Stimulated activated CD4-positive, alpha-beta T cell treated with anti-CD3 and anti-CD28 coated beads, Interleukin-1b, Interleukin-23, amount 100 ng/mL, for 1 hour (primary cell): ENCODE measurements at places on chromosomes 1 and 21.

DNA sequence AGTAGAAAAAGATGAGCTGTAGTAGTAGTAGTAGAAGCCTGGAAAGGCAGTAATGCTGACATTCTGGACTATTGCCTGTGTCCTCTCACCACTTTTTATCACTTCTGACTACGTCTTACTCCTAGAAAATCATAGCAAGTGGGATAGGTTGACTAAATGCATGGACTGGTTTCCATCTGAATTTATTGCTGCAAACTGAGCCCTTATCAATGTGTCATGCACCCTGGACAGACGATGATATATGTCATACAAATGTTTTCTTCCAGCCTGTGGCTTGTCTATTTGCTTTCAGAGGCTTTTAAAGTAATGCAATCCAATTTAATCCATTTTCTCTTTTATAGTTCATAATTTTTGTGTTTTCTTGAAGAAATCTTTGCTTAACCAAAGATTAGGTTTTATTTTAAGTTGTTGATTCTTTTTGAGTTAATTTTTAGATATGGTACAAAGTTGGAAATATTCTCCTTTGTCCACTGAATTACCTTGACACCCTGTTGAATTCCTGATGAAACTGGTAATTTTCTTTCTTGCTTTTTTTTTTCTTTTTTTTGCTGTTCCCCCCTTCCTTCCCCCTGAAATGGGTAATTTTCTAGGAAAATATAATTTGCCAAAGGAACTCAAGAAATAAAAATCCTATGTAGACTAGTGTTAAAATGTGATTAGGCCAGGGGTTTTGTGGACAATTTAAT lies 47.1 kb downstream of the PHACTR4 start:
- no peak for DNase-seq

DNA sequence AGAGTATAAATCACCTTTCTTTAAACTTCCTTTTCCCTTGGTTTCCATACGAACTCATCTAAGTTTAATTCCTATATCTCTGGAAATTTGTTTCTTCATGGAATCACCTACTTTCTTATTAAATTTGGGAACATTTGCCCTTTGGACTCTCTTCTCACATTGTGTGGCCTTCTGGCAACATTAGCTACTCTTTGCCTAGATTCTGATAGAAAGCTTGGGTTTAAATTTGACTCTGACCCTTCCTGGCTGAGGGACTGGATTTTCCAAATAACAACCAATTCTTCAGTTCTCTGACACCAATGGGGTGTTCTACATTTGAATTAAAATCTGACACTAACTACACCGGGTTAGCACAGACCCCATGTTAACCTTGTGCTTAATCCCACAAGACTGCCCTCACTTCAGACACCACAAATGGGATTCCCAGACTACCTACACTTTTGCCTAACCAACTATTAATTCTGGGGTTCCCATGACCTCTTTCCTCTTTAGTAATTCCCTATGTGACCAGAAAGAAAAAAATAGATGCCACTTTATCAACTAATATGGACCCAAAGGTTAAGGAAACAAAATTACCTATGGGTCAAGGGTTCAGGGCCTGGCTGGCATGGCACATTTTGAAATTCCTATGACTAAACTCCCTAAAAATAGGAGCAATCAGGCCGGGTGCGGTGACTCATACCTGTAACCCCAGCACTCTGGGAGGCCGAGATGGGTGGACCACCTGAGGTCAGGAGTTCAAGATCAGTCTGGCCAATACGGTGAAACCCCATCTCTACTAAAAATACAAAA lies 9.7 kb upstream of the THEM4 start:
- DNase-seq, result no peak

GRCh38 chr1:113545626-113546025 lies 155.3 kb downstream of the MAGI3 start:
- DNase-seq, result no peak

DNA sequence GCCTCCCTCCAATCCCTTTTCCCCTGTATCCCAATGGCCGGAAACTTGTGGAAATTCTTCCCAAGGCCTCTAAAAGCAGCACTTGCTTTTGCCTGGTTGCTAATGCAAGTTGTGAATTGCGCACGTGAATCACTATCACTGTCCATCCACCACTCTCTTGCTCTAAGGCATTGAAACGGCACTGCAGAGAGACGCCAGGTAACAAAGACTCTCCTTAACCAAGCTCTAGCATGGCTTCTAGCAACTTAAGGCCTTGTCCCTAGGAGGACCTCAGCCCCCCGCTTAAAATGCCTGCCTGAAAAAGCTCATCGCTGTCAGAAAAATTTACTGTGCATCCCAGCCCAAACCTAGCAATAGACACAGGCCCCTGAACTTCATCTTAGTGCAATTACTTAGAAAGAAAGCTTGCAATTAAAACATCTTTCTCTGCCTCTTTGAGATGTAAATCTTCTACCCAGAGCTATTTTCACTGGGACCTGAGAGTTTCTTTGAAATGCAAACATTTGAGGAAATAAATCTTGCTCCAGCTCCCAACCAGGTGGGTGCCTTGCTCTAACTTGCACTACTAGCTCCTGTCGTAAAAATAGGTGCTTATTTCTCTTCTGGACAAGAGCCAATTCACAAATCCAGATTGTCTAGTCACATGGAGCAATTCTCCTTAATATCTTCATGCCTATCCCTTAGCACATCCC lies 32.9 kb upstream of the ITLN2 start:
- no peak for DNase-seq

DNA sequence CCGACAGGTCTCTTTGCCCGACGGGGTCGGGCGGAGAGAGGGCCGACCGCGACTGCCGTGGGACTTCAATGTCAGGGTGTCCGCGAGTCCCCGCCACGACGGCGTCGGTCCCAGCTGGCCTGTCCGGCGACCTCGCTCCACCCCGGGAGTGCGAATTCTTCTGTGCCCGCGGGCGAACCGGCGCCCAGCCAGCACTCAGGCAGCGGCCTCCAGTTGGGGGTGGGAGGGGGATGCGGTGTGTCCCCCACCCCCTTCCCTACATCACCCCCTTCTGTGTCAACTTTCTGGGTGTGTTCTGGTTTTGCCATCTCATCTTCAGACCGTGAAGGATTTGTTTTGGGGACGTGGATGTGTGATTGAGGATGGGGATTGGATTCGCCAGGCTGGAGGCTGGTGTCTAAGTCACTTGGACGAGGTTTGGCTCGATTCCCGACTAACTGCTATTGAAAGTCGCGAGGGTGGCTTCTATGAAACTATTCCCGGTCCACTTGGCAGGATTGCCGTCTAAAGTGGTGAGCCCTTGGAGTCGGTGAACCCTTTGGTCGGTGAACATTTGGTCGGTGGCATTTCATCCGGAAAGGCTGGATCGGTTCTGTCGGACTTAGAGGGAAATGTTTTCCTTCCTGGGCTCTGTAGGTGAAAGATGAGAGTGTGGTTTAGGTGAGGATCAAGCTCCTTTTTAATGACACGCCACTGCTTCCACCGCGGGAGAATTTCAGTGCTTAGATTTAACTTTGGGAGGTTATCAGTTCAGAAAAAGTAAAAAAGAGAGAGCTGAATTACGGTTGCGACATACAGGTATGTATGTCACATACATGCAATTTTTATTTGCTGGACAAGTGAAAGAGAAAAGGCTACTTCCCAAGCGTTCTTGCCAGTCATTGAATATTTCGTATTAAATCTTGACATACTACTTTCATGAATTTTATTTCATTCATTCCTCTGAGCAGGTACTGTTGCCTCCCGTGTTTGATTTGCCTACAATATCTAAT lies 771 bp downstream of the ABCD3 start:
- peak; percentile 8 for DNase-seq

GRCh38 chr1:217495249-217495648 lies 135.6 kb downstream of the GPATCH2 start:
- DNase-seq, result no peak

DNA sequence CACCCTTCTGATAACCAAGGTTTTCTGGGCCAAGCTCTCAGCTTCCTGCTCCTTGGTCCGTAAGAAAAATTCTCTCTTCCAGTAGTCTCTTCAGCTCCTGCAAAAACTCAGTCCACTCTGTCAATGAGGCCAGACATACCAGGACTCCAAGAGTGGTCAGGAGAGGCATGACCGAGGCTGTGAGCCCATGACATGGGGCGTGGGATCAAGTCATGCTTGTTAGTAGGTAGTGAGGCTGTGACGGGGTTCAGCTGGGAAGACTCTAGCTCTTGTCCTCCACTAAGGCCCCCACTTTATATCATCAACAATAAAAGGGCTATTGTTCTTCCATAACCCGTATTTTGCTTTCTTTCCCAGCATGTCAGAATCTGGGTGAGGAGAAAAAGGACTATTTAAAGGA lies 10.1 kb upstream of the HCRTR1 start:
- no peak for DNase-seq

GRCh38 chr1:23290836-23291565 lies 53.1 kb downstream of the HNRNPR start:
- DNase-seq, result no peak

- no peak for DNase-seq
Measured at GRCh38 chr1:170261669-170262068, 115.9 kb downstream of the NTMT2 start.
